Bone marrow (tissue), 2 donors: ENCODE measurements at places on chromosomes 7 and 10.

GRCh38 chr7:19117091-19117869 is at the start of gene TWIST1:
TWIST1 (minus strand) TSS chr7:19117636; CDS start chr7:19117321, 315 bp downstream.
- no peak for DNase-seq

DNA sequence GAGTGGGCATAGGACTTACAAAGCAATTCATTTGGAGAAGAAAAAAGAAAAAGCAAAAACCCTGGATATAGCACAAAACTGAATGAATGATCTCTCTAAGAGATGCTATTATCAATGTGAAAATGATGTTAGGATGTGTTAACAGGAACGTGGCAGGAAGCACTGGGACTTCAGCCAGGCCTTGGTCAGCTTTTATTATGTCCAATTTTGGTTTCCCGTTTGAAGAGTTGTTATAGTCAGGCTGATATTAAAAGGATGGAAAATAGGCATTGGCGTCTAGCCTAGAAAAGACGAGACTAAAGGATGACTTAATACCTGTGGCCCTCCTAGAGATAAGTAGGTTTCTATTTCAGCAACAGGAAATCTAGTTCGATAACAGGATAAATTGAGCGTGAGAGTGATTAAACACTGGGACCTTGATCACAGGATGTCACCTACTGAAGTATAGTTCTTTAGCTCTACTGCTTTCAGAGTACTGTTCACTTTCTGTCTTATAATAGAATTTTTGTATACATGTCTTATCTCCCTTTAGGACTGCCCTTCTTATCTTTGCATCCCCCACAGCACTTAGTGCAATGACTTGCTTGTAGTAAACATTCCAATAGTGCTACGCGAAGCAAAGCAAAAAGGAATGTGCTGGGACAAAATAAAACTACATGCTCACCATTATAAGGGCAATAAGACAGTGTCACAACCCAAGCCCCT is 99.8 kb upstream of the AGBL3 start:
- DNase-seq, result no peak

GRCh38 chr7:11191574-11192220 is 218.0 kb downstream of the PHF14 start:
- no peak for DNase-seq

DNA sequence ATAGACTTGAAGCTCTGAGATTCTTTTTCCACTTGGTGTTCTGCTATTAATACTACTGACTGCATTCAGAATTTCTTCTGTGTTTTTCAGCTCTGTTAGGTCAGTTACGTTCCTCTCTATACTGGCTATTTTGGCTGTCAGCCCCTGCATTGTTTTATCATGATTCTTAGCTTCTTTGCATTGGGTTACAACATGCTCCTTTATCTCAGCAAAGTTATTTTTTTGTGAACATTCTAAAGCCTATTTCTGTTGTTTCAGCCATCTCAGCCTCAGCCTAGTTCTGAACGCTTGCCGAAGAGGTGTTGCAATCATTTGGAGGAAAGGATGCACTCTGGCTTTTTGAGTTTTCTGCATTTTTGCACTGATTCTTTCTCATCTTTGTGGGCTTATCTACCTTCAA is 201.5 kb upstream of the GNAI1 start:
- no peak for DNase-seq

DNA sequence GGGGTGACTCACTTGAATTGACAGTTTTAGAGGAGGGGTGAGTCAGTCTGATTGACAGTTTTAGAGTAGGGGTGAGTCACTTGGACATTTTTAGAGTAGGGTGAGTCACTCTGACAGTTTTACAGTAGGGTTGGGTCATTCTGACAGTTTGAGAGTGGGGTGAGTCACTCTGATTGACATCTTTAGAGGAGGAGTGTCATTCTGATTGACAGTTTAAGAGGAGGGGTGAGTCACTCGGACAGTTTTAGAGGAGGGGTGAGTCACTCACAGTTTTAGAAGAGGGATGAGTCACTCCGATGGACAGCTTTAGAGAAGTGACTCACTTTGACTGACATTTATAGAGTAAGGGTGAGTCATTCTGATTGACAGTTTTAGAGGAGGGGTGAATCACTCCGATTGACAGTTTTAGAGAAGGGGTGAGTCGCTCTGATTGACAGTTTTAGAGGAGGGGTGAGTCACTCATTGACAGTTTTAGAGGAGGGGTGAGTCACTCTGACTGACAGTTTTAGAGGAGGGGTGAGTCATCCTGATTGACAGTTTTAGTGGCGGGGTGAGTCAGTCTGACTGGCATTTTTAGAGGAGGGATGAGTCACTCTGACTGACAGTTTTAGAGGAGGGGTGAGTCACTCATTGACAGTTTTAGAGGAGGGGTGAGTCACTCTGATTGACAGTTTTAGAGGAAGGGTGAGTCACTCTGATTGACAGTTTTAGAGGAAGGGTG is 595.9 kb downstream of the DNAJB6 start:
- DNase-seq, result no peak

DNA sequence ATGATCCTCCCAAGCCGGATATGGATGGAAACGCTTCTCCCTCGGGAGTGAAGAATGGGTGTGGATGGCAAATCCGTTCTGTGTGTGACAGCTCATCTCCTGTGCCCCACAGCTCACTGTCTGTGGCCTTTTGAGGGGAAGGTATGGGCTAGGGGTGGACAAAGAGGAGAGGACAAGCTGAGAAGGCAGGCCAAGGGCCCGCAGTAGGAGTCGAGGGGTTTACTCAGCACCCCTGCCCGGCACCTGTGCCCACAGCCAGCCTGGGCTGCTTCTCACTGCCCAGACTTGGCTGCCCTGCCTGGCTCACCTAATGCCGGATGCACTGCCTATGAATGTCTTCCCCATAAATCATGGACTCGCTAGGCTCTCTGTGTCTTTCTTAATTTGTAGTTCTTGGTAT is 503.8 kb downstream of the TCERG1L start:
- DNase-seq, result no peak

DNA sequence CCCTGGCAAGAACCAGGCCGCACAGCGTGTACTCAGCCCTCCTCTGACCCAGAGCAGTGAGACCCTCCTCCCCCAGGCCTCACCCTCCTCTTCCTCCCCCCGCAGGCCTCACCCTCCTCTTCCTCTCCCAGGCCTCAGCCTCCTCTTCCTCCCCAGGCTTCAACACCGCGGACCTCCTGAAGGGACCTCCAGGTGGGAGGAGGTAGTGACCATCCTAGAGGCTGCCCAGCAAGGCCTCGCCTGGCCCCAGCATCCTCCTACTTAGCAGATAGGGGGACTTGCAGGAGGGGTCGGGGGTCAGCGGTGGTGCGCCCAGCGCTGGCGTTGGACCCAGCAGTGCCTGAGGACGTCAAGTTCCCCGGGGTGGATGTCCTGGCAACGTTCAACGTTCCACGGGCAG is 270.8 kb downstream of the ELFN1 start:
- no peak for DNase-seq

DNA sequence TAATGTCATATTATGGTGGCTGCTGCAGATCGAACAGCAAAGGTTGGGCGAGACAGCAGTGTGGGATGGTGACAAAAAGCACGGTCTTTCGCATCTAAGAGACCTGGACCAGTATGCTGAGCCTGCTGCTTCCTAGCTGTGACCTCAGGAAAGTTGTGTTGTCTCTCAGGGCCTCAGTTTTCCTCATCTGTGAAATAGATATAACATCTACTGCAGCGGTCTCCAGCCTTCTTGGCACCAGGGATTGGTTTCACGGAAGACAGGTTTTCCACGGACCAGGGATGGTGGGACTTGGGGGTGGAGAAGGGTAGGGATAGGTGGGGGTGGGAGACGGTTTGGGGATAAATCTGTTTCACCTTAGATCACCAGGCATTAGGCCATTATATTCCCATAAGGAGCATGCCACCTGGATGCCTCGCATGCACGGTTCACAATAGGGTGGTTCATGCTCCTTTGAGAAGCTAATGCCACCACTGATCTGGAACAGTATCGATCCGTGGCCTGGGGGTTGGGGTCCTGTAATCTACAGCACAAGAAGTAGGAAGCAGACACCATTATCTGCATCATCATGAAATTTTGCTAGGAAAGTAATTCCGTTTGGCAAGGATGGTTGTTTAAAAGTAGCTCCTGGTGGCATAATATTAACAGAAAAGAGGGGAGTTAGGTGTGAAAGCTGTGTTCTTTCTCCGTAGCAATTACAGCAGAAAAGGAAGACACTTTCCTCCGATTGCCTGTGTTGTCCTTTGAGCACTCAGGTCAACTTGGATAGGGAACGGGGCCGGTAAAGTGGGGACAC is 10.8 kb downstream of the KLF6 start:
- no peak for DNase-seq

- DNase-seq, result peak; percentile 35
Measured at GRCh38 chr10:79133416-79133815, 64.7 kb downstream of the ZMIZ1 start.

GRCh38 chr10:98242823-98243222 is 25.2 kb downstream of the LOXL4 start:
- no peak for DNase-seq

GRCh38 chr7:143372070-143372469 is 9.1 kb upstream of the ZYX start:
- peak; percentile 46 for DNase-seq

DNA sequence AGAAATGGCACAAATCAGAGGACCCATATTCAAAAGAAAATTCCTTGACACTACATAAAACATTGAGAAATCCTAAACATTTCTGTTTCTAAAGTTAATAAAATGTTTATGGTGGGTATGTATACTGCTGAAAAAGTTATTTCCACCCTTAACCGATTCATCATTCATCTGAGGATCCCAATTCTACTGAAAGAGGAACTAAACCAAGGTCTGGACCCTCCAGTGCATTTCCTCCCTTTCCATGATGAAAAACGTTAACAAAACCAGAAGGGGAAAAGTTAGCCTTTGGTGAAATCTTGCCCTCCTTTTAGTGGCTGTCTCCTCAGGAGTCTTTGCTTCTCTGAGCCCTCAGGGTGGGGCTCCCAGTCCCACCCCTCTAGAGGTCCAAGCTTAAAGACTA is 144.5 kb upstream of the ASAH2 start:
- no peak for DNase-seq

GRCh38 chr7:156162451-156162850 is 350.2 kb upstream of the SHH start:
- DNase-seq, result no peak

GRCh38 chr10:78278058-78278404 is 244.4 kb downstream of the RPS24 start:
- DNase-seq, result no peak

GRCh38 chr7:140512317-140513000 is 33.2 kb upstream of the MKRN1 start:
- DNase-seq, result no peak

- no peak for DNase-seq
Measured at GRCh38 chr7:28800150-28800549, 158.0 kb downstream of the TRIL start.

DNA sequence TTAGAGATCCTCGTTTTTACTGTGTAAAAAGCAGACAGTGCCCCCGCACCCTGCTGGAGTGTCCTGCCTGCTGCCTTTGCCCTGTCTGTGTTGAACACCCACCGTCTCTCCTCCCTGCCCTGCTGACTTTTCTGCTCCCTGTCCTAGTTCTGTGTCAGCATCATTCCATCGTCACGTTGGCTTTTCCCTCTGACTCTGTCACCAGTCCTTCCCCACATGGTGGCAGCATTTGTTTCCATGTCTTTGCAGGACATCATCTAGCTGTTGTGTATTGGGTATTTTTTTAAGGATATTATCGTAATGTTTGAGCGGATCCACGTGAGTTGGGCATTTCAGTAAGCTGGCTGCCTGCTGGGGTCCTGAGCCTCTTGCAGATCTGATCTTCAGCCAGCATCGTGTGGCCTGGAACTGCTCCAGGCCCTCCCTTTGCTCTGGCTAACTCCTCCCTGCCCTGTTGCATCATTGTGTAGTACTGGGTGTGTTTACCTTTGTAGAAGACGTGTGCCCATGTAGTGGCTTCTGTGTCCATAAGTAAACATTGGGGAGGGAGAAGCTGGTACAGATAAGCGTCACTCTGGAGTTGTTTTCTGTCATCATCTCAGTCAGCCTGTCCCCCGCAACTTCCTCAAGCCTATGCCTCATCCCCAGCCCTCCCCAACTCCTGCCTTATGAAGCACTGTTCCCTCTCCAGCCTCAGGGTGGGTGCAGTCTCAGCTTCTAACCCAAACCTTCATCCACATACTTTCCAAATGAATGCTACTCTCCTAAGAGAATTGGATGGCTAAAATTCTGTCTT is 44.3 kb downstream of the TRRAP start:
- no peak for DNase-seq

- DNase-seq, result no peak
Measured at GRCh38 chr10:69679736-69680135, 49.7 kb downstream of the FAM241B start.

- no peak for DNase-seq
Measured at GRCh38 chr7:120724448-120724847, 133.5 kb downstream of the TSPAN12 start.

DNA sequence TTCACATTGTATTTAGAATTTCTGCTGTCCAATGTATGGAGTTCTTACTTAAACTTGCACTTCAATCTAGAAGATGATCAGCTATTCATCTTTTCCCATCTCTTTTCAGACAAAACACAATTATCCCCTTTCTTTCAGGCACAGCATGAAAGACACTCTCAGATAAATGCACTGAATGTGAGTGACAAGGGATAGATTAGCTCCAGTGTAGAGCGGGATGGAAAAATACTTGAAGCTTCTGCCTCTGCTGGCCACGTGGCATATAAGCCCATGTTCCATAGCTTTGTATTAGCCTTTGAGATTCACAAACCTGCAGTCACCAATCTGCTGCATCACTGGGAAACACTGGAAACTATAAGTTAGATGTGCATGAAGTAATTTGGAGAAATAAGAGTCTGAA is 162.2 kb upstream of the FAM3C start:
- no peak for DNase-seq

DNA sequence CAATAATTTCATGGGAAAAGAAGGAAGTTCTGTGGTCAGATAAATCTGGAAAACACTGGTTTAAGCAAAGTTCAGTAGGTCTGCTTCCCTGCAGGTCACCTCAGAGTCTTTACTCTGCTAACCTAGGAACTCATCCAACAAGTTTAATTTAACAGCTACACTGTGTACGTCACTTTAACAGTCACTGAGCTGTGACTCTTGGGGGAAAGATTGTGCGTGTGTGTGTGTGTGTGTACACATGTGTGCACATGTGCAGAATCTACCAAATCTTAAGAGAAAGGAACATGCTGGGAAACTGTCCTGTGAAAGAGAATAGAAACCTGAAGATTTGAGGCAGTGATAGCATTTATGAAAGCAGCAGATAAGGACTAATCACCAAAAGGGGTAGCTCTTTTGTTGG is 62.6 kb downstream of the IKZF1 start:
- DNase-seq, result no peak

DNA sequence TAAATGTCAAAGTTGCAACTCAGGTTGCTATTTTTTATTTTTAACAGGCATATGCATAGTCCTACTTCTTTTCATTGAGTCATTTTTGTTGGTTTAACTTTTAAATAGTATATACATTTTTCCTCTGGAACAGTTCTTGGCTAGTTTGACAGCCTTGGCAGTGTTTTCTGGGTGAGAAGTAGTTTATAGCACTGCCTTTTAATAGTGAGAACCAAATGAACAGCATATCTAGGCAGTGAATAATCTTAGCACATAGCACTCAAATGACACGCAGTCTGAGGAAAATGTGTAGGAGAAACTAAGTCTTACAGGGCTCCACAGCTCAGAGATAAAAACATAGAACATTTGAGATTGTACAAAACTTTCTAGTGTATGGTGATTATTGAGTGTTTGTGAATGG is 265.5 kb upstream of the POT1 start:
- DNase-seq, result no peak
